ENCODE measurements at places on chromosomes 11 and 22.

DNA sequence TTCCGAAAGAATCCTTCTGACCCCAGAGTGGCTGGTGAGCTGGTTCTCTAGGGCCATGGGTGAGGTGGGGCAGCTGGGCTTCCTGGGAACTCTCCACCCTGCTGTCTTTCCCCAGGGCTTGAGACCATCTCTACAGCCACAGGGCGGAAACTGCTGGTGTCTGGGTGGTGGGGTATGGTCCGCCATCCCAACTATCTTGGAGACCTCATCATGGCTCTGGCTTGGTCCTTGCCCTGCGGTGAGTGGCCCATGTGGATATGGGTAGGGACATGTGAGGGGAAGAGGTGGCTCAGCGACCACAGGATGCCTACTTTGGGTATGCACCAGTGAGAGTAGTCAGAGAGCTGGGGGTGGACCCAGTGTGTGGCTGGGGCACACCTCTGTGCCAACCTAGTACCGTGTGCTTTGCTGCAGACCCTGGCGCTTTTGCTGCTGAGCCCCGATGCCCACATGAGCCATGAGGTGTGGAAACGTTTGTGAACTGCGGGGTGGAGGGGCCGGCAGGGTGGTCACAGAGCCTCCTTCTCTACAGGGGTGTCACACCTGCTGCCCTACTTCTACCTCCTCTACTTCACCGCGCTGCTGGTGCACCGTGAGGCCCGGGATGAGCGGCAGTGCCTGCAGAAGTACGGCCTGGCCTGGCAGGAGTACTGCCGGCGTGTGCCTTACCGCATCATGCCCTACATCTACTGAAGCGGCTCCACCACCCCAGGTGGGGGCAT lies 2.0 kb downstream of the ZNHIT2 start:
- no peak for DNase-seq

- DNase-seq: no peak
Observed at GRCh38 chr11:22349491-22349890, 11.3 kb downstream of the SLC17A6 start.

- DNase-seq: no peak
Observed at GRCh38 chr22:32612834-32613233, 138.2 kb downstream of the FBXO7 start.

DNA sequence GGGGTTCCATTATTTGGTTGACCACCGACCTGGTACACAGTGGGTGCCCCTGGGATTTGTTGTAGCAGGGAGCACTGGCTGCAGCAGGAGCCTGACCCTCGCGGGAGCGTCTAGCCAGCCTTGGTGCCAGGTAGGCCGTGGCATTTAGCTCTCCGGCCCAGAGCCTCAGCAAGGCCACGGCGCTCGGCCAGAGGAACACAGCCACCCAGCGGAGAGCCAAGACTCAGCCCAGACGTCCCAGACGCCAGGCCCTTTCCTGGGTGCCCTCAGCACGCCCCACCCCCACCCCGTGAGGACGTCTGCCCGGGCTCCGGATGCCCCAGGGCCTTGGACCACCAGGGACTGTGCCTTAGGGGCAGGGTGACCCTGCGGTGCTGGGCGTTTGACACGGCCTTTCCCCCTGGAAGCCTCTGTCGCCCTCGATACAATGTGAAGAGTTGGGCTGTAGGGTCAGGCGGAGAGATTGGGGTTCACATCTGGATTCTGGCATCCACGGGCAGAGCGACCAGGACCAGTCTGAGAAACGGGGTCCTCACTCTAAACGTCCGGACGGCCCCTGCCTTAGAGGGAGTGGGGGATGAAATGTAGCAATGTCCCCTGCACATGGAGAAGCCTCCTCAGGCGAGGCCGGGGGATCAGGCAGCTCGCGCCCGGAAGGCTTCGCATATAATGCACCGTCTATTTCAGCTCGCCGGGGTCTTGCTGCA lies 99.2 kb upstream of the FGF3 start:
- DNase-seq: no peak

DNA sequence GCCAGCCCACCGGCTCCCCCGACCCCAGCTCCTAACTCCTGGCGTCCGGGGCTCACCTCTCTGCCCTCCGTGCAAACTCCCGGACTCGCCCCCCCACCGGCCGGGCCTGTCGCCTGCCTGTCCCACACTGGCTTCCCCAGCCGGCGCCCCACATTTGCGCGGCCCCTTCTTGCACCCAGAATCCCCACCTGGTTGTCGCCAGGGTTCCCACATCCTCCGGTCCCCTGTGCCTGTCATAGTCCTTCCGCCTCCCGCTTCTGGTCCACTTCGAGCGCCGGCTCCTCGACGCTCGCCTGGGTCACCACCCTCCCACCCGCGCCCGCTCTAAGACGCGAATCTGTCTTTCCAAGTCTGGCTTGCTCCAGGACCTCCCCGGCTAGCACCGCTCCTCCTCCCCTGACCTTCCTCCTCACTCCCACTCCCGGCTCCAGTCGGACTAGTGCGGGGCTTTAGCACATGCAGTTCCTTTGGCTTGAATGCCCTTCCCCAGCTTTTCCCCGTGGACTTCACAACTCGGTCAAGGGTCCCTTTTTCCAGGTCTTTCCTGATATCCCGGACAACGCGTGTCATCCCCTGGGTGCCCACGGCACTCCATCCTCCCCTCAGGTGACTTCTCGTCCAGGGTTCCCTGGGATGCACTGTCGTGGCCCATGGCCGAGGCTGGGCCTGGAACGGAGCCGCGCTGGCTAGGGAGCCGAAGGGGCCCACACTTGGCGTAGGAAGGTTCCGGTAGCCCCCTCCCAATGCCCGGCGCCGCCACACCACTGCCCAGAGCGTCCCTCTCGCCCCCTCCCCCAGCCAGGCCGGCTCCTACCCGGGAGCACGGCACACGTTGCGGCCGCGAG lies 635 bp downstream of the SCARF2 start:
- DNase-seq: no peak

DNA sequence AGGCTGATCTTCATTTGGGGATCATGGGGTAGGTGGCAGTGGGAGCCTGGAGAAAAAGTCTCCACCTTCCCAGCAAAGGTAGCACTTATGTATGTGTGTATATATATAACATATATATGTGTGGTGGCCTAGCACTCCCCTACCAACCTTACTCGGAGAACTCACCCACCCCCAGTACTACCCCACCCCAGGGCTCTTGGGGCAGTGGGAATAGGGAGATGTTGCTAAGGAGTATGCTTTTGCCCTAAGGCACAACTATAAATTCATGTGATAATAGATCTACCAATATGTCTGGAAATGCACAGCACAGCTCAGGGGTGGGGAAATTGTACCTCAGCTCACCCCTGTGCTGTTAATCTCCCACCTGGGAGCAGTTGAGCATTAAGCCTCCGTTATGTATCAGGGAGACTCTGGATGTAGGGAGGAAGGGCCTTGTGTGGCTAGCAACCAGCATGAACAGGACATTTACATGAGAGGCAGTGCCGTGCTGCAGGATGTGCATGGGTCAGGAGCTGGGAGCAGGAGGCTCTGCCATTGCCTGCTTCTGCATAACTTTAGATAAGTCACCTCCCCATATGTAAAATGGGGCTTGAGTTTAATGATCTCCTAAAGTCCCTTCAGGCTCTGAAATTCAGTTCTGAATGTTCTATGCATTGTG lies 57.3 kb downstream of the C11orf91 start:
- no peak for DNase-seq

DNA sequence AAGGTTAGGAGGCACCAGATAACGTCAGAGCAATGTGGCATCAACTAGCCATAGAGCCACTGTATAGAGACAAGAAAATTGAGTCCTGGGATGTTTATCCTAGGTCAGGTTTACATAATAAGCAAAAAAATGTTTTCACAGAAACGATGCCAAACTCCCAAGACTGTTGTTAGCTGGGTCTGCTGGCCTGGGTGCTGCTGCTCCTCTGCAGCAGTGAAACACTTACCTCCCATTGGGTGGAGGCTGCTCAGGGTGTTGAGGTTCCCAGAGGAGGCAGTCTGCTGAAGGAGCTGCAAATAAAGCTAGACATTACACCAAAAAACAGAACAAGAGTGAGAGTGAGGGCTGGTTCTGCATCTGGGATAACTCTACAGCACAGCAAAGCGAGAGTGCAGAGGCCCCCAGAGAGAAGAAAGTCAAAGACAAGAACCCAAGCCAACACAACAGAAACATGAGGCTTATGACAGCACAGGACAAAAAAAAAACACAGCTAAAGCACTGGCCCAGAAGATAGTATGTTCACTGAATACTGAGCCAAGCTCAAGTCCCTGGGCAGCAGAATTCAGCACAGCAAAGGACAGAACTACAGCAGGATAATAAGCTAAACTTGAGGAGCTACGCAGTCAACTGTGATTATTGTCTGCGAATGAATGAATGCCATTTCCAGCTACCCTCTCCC lies 29.9 kb upstream of the RAPSN start:
- DNase-seq: no peak

- DNase-seq: no peak
Observed at GRCh38 chr11:98289617-98290263, 731.0 kb upstream of the CNTN5 start.

- DNase-seq: no peak
Observed at GRCh38 chr11:77172666-77172982, 44.6 kb downstream of the MYO7A start.

DNA sequence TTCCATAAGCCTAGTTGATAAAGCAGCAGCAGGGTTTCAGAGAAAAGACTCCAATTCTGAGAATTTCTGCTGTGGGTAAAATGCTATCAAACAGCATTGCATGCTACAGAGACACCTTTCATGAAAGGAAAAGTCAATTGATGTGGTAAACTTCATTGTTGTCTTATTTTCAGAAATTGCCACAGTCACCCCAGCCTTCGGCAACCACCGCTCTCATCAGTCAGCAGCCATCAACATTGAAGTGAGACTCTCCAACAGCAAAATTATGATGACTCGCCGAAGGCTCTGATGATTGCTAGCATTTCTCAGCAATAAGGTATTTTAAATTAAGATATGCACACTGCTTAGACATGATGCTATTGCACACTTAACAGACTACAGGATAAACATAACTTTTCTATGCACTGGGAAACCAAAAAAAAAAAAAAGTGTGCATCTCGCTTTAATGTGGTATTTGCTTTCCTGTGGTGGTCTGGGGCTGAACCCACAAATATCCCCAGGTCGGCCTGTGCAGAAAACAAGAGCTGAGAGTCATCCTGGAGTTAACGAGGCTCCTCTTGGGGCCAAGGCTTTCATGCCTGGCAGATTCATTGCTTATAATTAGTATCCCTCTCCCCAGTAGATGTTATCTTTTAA lies 192.1 kb downstream of the CTTN start:
- DNase-seq: no peak

DNA sequence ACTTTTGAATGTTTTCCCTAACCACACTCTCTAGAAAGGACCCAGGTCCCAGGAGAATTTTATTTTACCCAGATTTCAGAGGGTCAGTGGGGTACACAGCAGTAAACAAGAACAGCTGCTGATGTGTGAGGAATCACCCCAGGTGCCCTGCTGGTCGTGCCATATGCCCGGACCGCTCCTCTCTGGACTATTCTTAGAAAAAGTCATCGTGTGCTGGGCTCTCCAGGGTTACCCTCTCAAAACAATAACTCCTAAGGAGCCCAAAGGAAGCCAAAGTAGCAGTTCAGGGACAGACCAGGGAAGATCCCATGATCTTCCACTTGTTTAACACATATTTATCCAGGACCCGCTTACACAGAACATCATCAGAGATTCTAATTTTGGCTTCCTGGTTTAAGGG lies 29.7 kb downstream of the LRP4 start:
- DNase-seq: no peak

DNA sequence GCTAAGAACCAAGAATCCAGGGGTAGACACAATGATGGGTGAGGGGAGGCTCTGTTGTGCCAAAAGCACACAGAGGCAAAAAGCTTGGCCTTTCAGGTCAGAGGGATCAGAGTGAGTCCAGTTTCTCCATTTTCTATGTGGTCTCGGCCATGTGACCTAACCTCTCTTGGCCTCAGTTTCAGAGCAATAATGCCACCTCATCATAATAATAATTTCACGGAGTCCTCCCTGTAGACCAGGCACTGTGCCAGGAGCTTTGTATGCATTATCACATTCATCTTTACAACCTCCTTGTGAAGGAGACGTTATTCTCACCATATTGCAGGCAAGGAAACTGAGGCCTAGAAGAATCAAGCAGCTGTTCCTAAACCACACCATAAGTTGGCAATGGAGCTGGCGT lies 120.2 kb downstream of the WT1 start:
- no peak for DNase-seq

- no peak for DNase-seq
Observed at GRCh38 chr11:119193626-119194025, 8.4 kb downstream of the NHERF4 start.

DNA sequence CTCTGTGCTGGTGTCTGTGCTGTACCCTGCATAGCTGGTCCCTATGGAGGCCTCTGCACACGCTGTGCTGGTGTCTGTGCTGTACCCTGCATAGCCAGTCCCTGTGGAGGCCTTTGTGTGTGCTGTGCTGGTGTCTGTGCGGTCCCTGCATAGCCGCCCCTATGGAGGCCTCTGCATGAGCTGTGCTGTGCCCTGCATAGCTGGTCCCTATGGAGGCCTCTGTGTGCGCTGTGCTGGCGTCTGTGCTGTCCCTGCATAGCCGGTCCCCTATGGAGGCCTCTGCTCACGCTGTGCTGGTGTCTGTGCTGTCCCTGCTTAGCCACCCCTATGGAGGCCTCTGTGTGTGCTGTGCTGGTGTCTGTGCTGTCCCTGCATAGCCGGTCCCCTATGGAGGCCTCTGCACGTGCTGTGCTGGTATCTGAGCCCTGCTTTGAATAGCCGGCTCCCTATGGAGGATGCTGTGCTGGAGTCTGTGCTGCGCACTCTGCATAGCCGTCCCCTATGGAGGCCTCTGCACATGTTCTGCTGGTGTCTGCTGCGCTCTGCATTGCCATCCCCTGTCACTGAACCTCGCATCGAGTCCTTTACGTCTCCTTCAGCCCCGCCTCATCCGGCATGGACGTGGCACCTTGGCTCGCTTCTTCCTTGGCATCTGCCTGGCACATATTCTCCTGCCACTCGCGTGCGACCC lies 6.2 kb downstream of the NADSYN1 start:
- DNase-seq: no peak

DNA sequence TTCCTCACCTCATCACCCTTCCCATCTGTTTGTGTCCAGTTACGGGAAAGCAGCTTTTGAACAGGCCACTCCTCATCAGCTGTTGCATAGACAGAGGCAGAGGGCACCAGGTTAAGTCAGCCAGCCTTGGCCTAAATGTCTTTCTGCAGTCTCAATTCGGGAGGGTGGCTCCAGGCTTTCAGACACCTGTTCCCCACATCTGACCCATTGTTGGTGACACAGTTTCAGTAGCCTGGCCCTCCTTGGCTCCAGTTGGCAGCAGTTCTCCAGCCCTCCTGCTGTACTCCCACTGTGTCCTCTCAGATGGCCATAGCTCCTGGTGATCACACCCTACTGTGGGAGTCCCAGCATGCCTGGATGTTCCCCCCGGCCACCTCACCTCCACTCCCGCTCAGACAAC lies 70.8 kb upstream of the MYOD1 start:
- no peak for DNase-seq

GRCh38 chr11:6362185-6362872 lies 27.9 kb upstream of the SMPD1 start:
- DNase-seq: no peak
